ENCODE measurements at places on chromosomes 5 and 9.
A peak's percentile ranks its signal among the peaks of the same experiment; 100 is the strongest.

GRCh38 chr9:87725356-87725899, 491 bp upstream of the CTSL start:
- DNase-seq: no peak

- no peak for DNase-seq
These were observed 26.1 kb downstream of the NR5A1 start for GRCh38 chr9:124481115-124481514.

GRCh38 chr5:95817430-95817829, 5.1 kb downstream of the GLRX start:
- DNase-seq: no peak

- no peak for DNase-seq
These were observed 87.1 kb downstream of the OSTF1 start for GRCh38 chr9:75175395-75175794.

DNA sequence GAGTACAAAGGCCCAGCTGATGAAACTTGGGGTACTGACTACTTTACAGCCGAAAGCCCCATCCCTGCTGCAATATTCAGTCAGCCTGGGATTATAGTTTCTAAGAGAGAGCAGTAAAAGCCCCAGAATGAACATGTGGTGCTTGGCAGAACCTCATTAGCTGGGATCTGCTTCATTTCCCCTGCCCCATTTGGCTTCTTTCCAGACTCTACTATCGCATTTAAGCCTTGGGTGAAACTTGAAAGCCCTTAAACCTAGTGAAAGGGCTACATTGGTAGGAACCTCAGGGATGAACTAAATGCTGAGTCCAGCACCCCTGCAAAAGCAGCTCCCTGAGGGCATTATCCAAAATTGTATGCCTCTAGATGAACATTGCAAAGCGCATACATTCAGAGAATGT, 631.1 kb downstream of the ACTL7B start:
- DNase-seq: no peak

DNA sequence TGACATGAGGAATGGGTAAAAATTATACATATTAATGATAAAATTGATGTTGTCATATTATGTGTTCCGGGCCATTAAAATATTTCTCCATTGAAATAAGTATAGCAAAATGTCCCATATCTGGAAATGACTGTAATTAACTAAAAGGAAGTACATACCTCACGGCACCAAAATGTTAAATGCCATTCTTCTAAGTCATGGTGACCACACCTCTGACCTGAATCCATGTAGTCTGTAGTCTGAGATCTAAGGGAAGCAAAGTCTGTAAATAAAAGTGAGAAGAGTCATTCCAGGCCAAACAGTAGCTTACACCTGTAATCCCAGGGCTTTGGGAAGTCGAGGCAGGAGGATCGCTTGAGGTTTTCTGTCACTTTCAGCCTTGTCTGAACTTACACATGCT, 8.7 kb upstream of the GDA start:
- DNase-seq: no peak

DNA sequence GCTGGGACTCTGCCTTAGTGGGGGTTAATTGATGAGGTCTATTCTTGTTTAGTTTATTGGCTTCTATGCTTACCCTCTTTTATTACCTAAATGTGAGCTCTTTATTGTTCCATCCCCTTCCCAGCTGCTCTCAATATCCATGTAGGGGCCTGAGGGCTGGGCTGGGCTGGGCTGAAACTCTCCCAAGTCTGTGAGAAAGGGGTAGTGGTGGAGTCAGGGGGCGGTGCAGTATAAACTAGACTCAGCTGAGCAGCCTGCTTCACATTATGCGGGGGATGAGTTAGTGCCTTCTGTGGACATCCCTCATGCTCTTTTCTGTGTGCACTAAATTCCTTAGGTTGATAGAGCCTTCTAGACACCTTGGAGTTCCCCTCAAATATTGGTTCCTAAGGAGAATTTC, 451.8 kb upstream of the PTGER4 start:
- no peak for DNase-seq

DNA sequence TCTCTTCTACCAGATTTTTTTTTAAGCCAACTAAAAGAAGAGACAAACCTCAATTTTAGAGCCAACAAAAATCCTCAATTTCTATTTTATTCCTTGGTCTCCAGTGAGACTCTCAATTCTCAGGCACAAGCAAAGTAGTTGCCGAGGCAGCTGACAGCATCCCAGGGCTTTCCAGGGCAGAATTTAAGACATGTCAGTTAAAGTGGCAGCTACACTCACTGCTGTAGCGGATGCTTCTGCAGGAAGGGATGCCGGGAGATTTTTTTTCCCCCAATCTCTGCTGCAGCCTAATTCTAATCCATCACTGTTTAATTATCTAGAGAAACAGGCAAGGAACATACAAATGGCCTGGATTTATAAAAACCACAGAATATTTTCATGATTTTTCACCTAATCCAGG, 57.0 kb downstream of the TTC39B start:
- DNase-seq: no peak

- DNase-seq: peak; percentile 51
These were observed 16.7 kb downstream of the IFNB1 start for GRCh38 chr9:21060919-21061561.
